ENCODE measurements at places on chromosomes 1 and 21.

GRCh38 chr1:86155807-86156565 lies 586 bp downstream of the COL24A1 start:
- DNase-seq, result peak; percentile 55

DNA sequence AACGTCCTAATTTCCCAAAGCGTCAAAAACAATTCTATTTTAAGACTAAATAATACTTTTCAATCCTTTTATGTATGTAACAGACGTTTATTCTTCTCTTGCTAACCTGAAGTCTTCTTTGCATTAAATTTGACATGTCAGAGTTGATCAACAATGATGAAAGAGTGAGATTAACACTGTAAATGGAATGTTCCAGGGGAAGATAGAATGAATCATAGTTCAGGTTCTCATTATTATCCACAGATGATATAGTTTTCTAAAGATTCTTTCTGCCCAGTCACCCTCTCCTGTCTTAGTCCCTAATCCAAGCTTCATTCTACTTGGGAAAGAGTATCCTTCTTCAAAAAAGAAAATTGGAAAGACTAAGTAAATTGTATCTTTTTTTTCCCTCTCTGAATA lies 38.9 kb downstream of the SDCCAG8 start:
- DNase-seq, result peak; percentile 85

DNA sequence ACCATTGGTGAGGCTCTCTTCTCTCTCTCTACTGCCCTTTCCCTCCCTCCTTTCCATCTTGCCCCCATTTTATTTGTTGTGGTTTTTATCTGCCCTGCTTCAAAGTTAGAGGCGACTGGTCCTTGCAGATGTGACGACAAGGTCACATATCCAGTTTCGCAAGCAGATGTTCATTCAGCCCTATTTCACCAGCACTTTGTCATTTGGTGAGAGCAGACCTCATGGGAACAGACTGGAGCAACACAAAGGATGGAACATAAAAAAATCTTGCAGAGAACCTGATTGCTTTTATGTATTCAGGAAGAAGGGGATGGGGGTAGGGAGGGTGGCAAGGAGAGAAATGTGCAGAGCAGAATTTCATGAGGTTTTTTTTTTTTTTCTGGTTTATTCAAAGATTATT lies 84.3 kb downstream of the ELAVL4 start:
- no peak for DNase-seq

GRCh38 chr1:55650444-55650843 lies 435.3 kb upstream of the USP24 start:
- no peak for DNase-seq

GRCh38 chr1:27136998-27137542 lies 17.9 kb downstream of the SLC9A1 start:
- DNase-seq, result peak; percentile 50

- no peak for DNase-seq
Observed at GRCh38 chr1:150109586-150109985, 40.1 kb upstream of the PLEKHO1 start.

- DNase-seq, result no peak
Observed at GRCh38 chr21:44954281-44954771, 14.5 kb downstream of the SLX9 start.

DNA sequence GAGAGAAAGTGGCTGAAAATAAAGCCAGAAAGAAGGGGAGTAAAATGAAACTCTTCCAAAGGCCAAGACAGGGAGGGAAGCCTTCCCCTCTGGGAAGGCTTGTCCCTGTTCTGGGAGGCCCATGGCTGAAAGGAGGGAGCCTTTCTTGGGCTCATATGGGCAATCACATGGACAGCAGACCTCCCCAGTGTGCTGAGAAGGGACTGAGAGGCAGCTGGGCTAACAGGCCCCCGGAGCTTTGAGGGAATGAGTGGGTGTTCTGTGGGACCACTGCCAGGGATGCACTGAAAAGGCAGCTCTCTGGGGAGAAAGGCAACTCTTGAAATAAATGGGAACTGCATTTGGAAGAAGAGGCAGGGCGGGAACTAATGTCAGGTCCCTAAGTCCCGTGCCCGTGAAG lies 39.1 kb downstream of the KANK4 start:
- no peak for DNase-seq

DNA sequence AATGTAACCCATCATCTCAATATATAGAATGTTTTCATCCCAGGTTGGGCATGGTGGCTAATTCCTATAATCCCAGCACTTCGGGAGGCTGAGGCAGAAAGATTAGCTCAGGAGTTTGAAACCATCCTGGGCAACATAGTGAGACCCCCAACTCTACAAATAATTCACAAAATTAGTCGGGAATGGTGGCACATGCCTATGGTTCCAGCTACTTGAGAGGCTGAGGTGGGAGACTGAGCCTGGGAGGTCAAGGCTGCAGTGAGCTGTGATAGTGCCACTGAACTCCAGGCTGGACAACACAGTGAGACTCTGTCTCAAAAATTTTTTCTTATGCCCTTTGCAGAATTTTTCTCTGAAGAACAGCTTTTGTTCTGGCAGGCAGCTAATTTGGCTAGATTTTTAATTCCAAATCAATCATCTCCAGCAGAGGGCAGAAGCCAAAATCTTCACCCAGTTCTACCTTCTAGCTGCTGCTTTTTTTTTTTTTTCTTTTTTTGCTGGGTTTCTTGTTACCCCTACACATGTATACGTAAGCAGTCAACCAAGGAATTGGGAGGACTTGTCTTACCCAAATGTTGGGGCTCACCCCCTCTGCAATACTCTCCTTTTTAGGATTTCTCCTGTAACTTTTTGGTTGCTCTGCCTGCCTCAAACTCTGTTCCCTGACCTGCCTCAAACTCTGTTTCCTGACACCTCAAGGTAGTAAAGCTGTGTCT lies 2.7 kb upstream of the RAD54L start:
- peak; percentile 55 for DNase-seq

DNA sequence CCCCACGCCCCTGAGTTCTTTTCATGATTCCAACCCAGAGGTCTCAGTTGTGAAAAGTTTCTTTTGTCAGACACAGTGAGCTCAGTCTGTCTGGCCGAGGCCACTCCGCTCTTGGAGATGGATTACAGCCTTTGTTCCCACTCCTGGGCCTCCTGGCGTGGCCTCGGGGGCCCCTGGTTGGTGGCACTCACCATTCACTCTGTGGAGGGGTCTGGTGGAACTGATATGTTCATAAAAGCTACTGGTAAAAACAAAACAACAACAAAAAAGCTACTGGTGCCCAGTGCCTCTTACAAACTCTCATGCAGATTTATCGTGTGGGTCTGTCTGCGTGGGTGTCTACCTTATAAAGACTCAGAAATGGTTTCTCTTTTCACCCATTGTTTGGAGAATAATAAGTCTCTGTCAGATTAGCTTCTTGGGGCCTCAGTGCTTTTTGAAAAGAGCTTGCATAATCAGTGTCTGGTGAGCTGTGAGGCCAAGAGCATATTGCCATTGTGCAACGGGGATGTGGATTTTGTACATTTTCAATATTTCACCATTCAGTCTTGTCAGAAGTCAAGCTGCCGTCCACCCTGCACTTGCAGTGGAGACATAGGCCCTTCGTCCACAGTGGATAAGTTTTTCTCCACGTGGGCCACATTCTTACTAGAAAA lies 86.7 kb downstream of the GALNT2 start:
- DNase-seq, result no peak

DNA sequence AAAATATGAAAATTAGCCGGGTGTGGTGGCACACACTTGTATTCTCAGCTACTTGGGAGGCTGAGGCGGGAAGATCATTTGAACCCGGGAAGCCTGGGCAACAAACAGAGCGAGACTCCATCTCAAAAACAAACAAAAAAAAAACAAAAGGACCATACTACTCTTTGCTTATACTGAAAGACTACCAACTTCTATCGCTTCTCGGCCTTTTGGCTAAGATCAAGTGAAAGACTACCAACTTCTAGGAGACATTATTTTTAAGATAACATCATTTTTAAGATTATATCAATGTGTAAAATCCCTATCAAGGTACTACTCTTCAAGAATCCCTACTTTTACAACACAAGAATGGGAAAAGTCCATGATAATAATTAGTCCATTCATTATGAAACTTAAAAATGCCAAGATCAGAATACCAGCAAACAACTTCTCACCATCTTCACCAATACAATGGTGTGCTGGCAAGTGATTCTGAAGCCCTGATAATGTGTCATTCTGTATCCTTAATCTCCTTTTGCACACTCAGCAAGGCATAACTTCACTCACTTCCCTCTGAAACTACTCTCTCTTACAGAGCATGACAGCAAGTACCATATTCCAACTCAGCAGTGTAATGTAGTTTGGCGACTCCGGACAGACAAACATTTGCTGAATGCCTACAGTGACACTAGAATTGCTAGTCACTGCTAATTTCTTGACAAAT lies 1.7 kb downstream of the PTP4A2 start:
- DNase-seq, result peak; percentile 52

- no peak for DNase-seq
Observed at GRCh38 chr1:240138867-240139266, 47.2 kb downstream of the FMN2 start.

DNA sequence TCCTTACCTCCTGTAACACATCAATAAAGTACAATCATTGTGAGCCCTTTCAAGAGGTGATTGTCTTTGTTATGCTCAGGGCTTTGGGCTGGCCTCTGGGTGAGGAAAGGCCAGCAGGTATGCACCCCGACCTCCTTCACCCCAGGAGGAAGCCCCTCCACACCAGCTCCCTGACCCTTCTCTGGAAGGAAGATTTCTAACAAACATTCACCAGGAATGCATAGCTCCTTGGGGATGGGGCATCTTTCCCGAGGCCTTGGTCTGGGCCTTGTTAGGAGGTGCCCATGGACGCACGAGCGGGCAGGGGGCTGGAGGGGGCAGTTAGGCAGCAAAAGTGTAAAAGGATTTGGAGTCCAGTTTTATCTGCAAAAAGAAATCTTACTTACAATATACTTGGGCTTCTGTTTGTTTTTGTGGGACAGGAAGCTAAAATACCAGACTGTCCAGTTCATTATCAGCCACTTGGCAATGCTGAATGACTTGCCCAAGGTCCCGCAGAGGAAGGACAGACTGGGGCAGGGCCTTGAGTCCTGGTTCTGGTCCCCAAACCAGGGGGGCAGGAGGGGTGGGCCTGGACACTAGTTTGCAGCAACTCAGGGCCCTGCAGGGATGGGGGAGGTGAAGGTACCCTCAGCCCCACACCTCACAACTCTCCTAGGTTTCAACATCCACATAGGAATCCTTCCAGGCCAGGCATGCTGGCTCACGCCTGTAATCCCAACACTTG lies 10.1 kb downstream of the ZC3H12A start:
- DNase-seq, result no peak

DNA sequence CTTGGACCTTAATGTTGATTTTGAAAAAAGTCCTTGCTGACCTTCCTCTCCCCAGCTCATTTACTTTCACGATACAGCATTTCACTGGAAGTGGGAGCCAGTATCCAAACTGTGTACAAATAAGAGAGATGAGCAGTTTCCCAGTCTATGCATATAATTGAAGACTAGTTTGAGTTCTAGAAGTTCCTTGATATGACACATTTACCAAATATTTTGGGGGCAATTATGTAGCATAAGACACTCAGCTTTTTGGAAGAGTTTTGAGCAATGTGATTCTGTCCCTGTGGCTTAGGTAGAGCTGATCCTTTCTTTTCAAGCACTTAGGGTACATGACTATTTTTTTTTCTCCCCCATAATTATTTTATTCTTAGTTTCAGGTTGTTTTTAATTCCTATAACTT lies 26.4 kb downstream of the GIPC2 start:
- DNase-seq, result peak; percentile 33

GRCh38 chr1:43373066-43373940 lies 5.5 kb upstream of the ELOVL1 start:
- peak; percentile 95 for DNase-seq

GRCh38 chr21:26136671-26137070 lies 33.9 kb downstream of the APP start:
- no peak for DNase-seq

GRCh38 chr1:47477595-47478080 lies 39.8 kb downstream of the FOXD2 start:
- no peak for DNase-seq

GRCh38 chr1:58774027-58774426 lies 9.8 kb downstream of the JUN start:
- no peak for DNase-seq

GRCh38 chr1:46805755-46806154 lies 6.9 kb downstream of the CYP4B1 start:
- DNase-seq, result no peak

GRCh38 chr21:33949516-33950430 lies 34.2 kb upstream of the ATP5PO start:
- no peak for DNase-seq

GRCh38 chr1:204284929-204285328 lies 71.1 kb upstream of the GOLT1A start:
- no peak for DNase-seq

GRCh38 chr1:165228676-165229075 lies 127.8 kb downstream of the LMX1A start:
- peak; percentile 2 for DNase-seq

DNA sequence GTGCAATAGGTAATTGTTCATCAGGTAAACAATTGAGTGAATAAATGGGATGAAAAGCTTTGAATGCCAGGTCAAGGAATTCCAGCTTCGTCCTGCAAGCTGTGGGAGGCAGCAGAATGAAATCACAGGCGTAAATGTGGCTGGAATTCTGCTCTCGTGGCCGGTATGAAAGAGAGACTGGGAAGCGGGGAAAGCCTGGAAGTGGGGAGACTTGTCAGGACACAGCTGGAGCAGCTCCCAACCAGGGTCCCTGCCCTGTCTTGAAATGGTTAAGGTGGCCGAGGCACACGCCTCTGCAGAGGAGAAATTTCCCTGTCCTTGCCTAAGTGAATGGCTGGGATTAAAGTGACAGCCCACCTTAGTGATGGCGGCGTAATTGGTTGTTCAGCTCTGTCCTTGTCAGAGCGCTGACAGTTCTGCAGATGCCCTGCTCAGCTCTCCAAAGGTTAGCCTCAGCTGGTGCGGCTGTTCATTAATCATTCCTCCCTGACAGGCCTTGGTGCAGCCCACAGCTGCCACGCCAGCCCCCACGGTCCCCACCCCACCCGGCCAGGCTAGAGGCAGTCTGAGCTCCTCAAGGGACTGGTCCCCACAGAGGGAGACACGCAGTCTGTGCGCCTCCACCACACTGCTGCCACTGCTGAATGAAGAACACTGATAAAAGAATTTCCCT lies 398.3 kb upstream of the POU3F1 start:
- no peak for DNase-seq

GRCh38 chr1:178341261-178341956 lies 155.4 kb downstream of the CLEC20A start:
- DNase-seq, result peak; percentile 93

DNA sequence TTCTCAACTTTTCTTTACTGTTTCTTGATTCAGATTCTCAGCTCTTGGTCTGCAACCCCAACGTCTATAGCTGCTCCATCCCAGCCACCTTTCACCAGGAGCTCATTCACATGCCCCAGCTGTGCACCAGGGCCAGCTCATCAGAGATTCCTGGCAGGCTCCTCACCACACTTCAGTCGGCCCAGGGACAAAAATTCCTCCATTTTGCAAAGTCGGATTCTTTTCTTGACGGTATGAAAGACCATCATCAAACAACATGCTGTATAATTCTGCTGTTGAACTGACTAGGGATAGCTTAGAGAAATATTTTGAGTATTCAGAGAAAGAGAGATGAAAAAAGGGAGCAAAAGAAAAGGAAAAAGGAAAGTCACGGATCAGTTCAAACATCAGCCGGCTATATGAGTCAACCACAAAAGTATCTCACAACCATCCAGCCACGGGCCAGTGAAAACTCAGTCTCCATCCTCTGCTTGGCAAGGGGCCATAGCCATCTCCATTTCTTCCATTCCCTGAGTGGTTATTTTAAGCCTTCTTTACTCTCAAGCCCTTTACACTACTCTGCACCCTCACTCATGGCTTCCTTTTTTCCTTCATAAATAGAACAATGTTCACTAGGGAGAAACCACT lies 14.1 kb downstream of the DNASE2B start:
- DNase-seq, result peak; percentile 78

All from ELR (cell line).